ENCODE measurements at places on chromosomes 7 and 10.

DNA sequence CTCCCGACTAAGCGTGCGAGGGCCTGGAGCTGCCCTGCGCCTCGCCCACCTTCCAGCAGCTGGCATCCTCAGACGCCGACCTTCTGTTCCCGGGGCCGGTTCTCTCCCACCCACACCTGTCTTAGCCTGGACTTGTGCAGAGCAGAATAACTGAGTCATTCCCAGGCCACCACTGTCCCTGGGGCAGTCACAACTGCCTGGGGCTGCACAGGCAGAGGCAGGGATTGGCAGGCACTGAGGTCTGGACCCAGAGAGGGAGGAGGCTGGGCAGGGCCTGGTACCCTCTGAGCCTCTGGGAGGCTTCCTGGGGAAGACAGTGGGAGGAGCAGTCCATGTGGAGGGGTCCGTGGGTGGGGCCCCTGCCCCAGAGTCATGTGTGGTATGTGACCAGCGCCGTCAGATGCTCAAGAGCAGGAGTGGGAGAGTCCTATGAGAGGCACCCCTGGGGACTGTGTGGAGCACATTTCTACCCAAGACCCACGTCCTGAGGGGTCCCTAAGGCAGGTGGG, 74.3 kb downstream of the NKX6-2 start:
- no peak for DNase-seq

DNA sequence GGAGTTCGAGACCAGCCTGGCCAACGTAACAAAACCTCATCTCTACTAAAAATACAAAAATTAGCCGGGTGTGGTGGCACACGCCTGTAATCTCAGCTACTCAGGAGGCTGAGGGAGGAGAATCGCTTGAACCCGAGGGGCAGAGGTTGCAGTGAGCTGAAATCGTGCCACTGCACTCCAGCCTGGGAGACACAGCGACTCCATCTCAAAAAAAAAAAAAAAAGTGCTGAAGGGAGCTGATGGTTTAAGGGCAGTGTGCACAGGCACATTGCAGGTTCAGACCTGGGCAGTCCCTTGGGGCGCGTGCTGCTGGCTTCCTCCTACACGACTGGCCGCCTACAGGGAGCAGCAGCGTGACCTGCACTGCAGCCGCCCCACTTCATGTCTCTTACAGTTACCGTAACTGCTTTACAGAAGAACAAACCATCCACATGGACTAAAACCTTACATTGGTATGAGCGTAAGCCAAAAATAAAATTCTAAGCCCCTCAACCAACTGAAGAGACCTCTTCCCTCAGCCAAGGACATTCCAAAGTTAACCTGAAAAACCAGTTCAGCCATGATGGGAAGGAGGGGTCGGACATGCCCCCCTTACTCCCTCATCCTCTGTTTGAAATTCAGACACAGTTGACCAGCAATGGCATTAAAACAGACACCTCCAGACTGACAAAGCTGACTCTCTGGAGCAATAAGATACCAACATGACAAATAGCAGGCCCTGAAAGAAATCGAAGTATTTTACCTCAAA, 262.2 kb downstream of the ZMYND11 start:
- no peak for DNase-seq

GRCh38 chr10:26410356-26410755, 27.8 kb upstream of the APBB1IP start:
- DNase-seq, result no peak

GRCh38 chr10:100303724-100304319, 17.3 kb upstream of the BLOC1S2 start:
- DNase-seq, result no peak

- DNase-seq, result no peak
Measured at GRCh38 chr7:135074531-135074930, 73.3 kb upstream of the TMEM140 start.

DNA sequence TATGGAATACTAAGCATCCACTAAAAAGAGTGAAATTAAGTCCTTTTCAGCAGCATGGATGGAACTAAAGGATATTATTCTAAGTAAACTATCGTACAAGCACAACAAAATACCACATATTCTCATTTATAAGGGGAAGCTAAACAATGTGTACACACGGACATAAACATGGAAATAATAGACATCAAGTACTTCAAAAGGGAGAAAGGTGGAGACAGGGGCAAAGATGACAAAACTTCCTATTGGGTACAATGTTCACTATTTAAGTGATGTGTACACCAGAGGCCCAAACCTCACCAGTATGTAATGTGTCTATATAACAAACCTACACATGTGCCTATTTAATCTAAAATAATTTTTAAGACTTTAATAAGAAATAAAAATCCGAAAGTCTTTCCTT, 2.2 kb upstream of the AKR1C4 start:
- no peak for DNase-seq

DNA sequence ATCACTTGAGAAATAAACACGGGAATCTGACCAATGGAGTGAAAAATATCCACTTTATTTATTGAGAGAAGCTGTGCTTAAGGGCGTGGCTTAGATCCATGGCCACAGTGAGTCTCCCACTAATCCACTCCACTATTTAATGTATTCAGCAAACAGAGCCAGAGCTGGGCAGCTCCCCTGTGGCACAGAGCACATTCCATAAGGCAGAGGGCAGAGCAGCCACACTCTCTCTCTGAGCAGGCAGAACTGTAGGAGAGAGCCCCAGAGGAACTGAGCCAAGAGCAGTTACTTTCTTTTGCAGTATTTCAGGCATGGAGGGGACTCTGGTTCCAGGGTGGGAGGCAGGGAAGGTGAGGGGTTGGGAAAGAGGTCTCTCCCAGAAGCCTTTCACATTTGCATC, 106.0 kb downstream of the GALNT17 start:
- no peak for DNase-seq
